CD4-positive, alpha-beta T cell treated with Interleukin-12 subunit alpha and Interleukin-12 subunit beta, for 1 hour (primary cell): ENCODE measurements at places on chromosomes 4 and X.

GRCh38 chr4:152581536-152582160 is 45.8 kb upstream of the FBXW7 start:
- DNase-seq = no peak

GRCh38 chr4:86825511-86825910 is 23.7 kb downstream of the SLC10A6 start:
- DNase-seq = no peak

DNA sequence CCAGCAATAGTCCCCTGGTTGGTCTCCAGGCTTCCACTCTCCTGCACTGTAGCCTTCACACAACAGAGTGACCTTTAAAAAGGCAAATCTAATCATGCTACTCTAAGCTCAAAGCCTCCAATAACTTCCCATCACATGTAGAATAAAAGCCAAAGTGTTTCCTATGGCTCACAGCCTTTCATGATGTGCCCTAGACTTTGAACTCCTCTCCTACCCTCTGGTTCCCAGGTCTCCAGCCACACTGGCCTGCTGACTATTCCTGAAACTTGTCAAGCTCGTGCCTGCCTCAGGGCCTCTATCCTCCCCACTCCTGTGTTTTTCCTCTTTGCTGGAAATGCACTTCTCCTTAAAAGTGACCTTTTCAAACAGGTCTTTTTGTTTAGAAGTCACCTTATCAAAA is 3.1 kb downstream of the MANBA start:
- no peak for DNase-seq

- no peak for DNase-seq
These were observed 48.1 kb upstream of the ARHGEF6 start for GRCh38 chrX:136828830-136829229.

GRCh38 chrX:72735561-72735960 is 21.5 kb upstream of the PHKA1 start:
- no peak for DNase-seq

GRCh38 chr4:163107754-163108153 is 58.9 kb downstream of the NAF1 start:
- no peak for DNase-seq

DNA sequence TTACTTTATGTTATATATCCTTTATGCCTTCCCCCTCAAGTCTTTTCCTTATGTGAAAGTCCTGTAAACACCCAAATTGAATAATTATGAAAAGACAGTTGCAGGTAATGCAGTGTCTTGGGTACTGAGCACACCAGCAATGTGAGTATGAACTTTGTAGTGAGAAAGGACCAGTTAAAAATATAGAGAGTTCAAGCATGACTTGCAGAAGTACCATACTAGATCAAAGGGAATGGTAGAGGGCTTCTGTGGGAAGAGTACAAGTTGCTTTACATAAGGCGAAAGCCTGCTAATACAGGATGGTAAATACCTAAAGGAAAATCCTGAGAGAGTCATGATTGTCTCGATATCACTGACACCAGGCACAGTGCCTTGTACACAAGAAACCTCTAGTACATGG is 25.7 kb downstream of the KIAA0232 start:
- no peak for DNase-seq

DNA sequence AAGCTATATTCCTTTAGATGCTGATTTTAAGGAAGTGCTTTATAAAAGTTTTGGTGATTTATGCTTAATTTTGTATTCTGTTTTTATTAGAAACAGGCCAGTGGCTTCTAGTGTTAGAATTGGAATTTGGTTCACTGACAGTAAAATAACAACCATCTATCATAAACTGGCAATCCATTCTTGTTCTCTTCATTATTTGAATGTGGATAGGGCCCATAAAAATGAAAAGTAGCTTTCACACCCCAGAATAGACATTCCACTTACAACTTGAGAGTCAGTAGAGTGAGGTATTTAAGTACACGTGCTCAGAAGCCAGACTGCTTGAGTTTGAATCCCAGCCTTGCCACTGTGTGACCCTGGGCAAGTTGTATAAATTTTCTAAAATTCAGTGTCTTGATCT is 232.4 kb upstream of the CTSO start:
- no peak for DNase-seq

DNA sequence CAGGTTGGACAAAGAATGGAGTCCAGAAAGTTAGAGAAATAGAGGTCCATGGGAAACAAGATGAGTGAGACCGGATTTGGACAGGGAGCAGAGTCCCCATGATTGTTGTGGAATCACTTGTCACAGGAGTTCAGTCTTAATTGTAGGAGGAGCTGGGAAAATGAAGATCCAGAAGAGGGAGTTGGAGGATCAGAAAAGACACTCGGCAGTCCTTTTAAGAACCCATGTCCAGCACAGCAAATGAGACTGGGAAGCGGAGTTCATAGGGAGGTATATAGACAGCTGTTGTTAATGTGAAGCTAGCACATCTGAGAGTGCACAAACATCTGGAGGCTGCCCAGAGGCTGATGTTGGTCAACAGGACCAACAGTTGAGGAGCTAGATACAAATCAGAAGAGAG is 111.4 kb upstream of the RXFP1 start:
- no peak for DNase-seq

DNA sequence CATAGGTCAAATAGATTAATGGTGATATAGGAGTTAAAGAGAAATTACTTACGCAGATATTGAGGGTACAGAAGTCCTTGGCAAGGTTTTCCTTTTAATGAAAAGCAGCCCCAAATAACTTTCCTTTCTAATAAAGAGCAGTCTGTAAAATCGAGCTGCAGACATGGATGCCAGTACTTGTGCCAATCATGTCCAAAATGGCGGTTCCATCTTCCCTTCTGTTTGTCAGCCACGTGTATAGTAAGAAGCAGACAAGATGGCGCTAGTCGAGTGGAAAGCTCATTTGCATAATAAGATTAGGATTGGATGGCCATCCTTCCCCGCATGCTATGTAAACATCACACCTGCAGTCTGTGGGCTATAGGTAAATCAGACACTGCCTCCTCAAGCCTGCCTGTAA is 68.5 kb downstream of the FGFBP1 start:
- no peak for DNase-seq

GRCh38 chrX:63929608-63930007 is 144.6 kb upstream of the ARHGEF9 start:
- DNase-seq = no peak

DNA sequence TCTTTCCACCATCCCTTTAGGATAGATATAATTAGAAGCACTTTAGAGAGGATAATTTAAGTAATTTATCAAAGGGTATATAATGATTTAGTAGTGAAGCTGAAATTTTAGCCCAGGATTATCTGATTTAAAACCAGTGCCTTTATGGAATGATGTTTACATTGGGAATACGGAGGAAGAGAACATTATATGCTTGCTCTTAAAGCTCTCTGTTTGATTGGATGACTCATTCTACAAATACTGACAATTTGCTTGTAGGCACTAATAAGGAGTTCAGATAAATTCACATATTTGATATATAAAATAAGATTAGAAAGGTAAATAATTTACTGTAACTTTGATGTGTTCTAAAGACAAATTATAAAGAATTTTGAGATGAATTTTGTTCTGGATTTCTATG is 84.7 kb downstream of the SH3BGRL start:
- no peak for DNase-seq

DNA sequence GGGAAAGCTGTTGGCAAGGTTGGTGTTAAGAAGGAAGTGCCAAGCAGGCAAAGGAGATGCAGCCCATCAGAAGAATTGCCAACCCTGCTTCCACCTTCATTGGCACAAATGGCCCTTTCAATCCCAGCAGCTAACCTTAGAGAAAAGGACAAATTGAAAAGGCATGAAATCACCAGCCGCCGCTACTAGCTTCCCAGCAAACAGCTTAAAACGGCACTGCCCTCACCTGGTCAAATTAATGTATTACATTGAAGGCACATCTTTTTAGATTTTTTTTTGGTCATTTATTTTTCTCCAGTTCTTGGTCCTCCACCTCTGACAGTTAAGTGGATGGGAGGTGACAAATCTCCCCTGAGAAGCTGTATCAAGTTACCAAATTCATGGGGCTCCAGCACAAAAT is 51.0 kb upstream of the NHSL2 start:
- peak; percentile 42 for DNase-seq

GRCh38 chr4:67751260-67751659 is 2.9 kb downstream of the GNRHR start:
- DNase-seq = no peak

DNA sequence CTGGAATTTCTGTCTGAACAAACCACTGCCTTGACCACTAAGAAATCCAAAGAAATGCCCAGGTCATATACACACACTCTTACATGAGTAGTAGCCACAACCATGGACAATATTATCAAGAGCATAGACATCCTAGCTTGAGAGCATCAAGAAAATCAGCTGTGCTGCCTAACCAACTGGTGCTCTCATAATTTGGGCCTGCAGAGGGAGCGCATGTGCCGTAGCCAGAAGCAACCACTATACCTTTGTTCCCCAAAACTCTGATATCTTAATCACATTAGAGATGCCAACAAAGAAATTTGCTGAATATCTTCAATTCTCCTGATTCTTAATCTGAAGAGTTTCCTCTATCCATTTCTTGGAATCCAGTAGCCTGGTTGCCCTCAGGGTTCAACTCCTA is 163.6 kb downstream of the ZNF674 start:
- peak; percentile 18 for DNase-seq

DNA sequence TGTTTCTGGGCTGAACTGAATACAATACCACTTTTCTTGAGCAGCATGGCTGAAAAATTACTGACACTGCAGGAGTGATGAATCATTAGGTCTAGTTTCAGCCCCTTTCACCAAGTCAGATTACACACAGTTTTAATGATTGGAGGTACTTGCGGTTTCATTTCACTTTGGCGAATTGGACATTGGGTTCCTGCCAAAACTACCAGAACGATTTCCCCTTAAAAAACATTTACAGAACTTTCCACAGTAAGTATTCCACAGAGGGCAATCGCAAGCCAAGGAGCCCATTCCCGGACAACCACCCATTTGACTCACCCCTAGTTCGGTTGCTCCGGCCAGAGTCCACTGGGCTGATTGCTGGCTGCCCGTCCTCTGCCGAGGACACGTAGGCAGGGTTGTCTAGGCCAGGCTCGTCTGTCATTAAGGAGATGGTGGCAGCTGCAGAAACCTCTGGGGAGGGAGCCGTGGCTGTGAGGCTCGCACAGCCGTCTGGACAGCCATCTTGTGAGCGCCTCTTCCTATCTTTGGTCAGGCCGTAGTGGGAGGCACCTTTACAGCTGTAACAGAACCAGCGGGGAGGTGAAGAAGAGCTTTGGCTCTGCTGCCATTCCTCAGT is 83.5 kb downstream of the LNX1 start:
- DNase-seq = no peak

DNA sequence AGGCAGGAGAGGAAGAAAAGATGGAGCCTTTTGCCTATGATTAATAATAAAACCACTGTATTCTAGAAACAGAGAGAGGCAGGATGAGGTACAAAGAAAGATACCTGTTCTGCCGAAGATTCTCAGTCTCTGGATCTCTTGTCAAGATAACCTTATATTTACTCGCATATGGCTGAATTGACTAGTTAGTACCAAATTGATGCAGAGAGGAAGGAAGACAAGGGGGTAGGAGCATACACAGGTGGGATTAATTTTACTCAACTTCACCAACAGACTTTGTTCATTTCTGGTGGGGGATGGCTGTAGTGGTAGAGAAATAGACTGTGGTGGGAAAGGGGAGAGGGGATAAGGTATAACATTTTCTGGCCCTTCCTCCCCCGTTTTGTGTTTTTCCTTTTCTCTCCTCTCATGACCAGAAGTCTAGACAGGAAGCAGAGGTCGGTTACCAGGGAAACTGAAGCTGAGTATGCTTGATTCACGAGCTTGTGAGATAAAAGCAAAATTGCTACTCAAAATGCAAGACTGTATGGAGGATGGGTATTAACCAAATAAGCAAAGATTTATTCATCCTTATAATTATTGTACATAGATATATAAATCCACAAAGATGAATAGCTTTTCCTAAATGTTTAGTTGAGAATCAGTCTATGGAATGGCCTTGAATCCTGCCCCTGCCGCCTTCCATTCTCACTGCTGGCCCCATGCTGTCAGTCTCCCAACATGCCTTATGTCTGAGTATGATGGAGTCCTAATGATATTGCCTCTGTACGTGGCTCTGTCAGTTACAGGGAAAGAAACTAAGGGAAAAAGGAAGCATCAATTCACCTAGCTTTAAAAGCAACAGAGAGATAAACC is 17.8 kb upstream of the PAGE2B start:
- peak; percentile 55 for DNase-seq

GRCh38 chr4:156949373-156949814 is 22.2 kb downstream of the PDGFC start:
- DNase-seq = no peak

GRCh38 chr4:108249397-108249796 is 80.7 kb upstream of the LEF1 start:
- no peak for DNase-seq

GRCh38 chr4:60500810-60501209 is 699.3 kb upstream of the ADGRL3 start:
- DNase-seq = no peak

- DNase-seq = no peak
These were observed 94.2 kb downstream of the MFAP3L start for GRCh38 chr4:169931964-169932363.

- no peak for DNase-seq
These were observed 34.4 kb downstream of the GLRA3 start for GRCh38 chr4:174794543-174795094.

DNA sequence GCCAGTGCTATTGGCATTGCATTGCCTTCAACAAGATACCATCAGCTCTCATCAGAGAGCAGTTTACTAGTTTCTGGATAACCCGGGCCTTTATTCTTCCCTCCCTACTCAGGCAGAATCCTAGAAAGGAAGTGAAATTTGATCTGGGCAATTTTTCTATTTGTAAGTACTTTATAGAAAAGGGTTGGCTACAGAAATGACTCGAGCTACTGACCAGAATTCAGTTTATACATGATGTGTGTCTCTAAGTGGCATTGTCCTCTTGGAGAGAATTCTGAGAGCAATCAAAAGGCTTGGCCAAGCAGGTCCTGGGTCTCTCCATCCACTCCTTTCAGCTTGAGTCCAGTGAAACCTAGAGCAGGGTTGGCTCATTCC is 192.7 kb upstream of the LEF1 start:
- DNase-seq = no peak

- no peak for DNase-seq
These were observed 388.1 kb upstream of the IGFBP7 start for GRCh38 chr4:57498251-57498650.

GRCh38 chr4:114136069-114136468 is 156.6 kb upstream of the ARSJ start:
- no peak for DNase-seq

DNA sequence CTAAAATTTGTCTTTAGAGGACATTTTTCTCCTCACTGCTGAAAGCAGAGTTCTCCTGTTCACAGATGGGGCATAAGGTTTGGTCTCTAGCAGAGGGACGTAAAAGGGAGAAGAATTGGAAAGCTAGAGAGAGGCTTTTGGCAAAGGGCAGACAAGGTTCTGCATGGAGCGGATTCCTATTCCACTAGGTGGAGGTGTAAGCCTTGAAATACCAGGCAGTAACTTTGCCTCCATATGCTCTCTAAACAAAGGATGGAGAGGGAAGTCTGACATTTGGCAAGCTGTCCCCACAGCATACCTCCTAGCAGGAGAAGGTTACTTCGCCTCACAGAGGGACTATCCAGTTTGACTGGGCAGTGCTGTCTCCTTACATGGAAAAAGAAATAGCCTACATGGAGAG is 174.7 kb downstream of the DACH2 start:
- no peak for DNase-seq

GRCh38 chrX:64205441-64205734 is at the start of gene AMER1:
AMER1 (minus strand) TSS chrX:64205708; CDS start chrX:64193286, 12,422 bp downstream.
- no peak for DNase-seq
